ENCODE measurements at places on chromosomes 1 and 21. TPM values are rescaled to one million over a fixed set of nuclear protein-coding genes. Genes with fewer than 3 reads are reported as not detected.

CRYBG2 gene
- 3.0 TPM for total RNA-seq

DNA sequence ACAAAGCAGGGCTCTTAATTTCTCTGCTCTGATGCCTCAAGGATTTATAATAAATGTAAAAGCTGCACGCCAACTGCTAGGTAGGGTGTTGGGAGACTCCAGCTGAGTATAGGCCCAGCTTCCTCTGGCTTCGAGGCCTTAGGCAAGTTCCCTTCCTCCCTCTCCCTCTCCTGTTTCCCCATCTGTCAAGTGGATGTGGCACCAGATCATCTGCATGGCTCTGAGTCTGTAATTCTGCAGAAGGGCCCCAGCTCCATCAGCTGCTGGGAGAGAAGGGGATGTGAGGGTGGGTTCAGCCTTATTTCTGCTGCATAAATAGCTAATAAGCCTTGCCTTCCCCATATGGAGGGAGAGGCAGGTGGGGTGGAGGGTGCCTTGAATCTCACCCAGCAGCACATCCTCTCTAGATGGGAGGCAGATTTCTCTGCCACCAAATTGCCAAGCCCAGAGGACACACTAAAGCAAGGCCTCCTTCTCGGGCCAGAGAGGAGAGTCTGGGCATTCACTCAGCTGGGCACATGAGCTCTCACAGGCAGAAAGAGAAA is 3.8 kb downstream of the TRIM62 start:
- DNase-seq, result no peak

- DNase-seq, result peak; percentile 81
These were observed 44.0 kb downstream of the YARS1 start for GRCh38 chr1:32773018-32773763.

- DNase-seq, result no peak
These were observed 306.4 kb downstream of the RPS6KC1 start for GRCh38 chr1:213357403-213357802.

- DNase-seq, result peak; percentile 91
These were observed at the start of gene KCNQ4 for GRCh38 chr1:40783001-40783905. TSS of gene KCNQ4 (plus strand) at chr1:40783787. CDS start at chr1:40784094, 307 bp downstream.

- DNase-seq, result no peak
These were observed 423.9 kb downstream of the DSCAM start for GRCh38 chr21:40422896-40423635.

GRCh38 chr1:173202424-173203145 is 4.5 kb downstream of the TNFSF4 start:
- DNase-seq, result peak; percentile 70

DNA sequence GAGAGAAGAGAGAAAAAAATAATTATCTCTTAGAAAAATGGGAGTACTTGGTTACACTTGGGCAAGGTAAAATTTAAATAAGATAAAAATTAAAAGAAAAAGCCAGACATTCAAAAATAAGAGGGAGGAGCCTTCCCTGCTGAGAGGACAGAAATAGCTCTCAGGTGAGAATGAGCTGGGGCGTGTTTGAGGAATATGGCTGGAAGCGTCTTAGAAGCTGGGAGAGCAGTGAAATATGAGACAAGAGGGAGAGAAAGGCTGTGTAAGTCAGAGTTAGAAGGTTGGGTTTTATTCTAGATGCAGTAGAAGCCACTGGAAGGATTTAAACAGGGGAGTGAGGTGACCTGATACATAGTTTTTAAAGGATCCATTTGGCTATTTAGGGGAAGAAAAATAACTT is 154.2 kb upstream of the L1TD1 start:
- DNase-seq, result no peak

WDR4 gene
- total RNA-seq, result 14.6 TPM

- no peak for DNase-seq
These were observed 106.8 kb downstream of the ESRRG start for GRCh38 chr1:216616425-216616824.

DNA sequence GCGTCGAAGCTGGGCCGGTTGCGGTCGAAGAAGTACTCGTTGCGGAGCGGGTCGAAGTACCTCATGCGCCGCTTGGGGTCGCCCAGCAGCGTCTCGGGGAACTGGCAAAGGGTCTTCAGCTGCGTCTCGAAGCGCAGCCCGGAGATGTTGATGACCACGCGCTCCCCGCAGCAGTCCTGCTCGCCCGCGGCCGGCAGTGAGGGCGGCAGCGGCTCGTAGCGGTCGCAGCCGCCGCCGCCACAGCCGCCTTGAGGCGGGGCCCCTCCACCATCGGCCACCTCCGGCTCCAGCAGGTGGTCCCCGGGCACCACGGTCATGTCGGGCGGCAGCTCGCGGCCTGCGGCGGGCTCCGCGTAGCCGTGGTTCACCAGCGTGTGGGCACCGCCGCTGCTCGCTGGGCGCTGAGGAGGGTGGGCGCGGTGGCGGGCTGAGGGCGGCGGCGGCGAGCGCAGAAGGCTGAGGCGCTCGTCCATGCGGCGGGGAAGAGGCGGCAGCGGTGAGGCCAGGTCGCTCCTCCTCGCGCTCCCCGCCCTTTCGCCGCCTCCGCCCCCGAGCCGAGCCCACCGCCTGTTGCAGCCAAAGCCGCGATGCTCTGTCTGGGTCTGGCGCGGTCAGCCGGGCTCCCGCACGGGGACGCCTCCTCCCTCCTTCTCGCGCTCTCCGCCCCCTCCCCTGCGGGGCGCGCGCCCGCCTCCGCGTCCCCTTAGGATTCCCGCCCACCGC is at the start of gene KCNA3:
KCNA3 (minus strand) TSS at position 604 of the 723 bp plus-strand sequence; CDS start at position 473, 131 bp downstream.
- DNase-seq, result peak; percentile 91

AADACL4 gene
- total RNA-seq, result not detected

SFN gene
- total RNA-seq, result 0.99 TPM

DNA sequence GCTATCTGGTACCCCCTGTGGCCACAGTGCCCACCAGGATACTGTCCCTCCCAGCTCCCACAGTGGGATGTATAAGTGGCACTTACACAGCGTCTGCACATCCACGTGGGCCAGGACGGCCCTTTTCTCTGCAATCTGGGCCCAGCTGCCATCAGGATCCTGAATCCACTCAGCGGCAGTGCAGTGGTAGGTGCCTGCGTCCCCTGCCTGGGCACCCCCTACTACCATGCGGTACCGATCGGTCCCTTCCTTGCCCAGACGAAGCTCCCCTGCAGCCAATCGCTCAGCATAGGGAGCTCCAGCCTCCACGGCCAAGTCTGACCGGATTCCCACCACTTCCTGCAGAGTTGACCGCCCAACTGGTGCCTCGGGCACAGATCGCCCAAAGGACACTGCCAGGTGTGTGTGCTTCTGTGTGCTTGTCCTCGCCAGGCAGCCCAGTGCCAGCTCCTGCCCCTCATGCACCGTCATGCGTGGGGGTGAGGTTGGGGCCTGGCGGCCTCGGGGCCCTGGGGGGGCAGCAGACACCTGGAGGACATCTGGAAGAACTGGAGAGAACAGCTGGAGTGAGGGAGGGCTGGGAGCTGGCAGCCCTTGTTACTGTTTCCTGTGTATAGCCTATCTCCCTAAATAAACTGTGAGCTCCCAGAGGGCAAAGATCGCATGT is 4.7 kb downstream of the IGSF8 start:
- no peak for DNase-seq

DNA sequence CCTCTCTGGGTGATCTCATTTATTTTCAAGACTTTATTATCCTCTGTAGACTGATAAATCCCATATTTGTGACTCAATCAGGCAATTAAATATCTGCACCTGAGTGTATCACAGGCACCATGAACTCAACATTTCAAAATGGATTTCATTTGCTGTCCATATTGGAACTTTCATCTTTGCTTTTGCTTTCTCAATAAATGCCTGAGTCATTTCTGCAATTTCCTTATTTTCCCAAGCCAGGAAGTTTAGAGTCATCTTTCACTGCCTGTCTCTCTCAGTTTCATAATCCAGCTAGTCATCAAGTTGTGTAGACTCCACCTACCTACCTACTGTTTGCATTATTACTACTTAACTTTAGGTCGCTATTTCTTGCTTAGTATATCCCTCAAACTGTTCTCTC is 540.9 kb downstream of the LMO4 start:
- DNase-seq, result no peak

USP48 gene
- 34.5 TPM for total RNA-seq

RAB7B gene
- 0.22 TPM for total RNA-seq

DNM3 gene
- 1.2 TPM for total RNA-seq

GRCh38 chr21:37907076-37907475 is 9.2 kb downstream of the KCNJ6 start:
- no peak for DNase-seq

DNA sequence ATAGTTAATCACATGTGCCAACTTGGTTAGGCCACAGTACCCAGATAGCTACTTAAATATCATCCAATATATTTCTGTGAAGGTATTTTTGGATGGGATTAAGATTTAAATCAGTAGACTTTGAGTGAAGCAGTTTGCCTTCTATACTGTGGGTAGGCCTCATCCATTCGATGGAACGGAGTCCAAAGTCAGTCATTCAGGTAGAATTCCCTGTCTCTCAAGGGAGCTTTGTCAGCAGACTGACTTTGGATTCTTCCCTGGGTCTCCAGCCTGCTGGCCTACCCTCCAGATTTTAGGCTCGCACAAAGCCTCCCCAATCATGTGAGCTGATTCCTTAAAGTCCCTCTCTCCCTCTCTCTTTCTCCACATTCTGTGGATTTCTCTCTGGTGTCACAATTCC is 145.1 kb upstream of the MAGI3 start:
- no peak for DNase-seq

DNA sequence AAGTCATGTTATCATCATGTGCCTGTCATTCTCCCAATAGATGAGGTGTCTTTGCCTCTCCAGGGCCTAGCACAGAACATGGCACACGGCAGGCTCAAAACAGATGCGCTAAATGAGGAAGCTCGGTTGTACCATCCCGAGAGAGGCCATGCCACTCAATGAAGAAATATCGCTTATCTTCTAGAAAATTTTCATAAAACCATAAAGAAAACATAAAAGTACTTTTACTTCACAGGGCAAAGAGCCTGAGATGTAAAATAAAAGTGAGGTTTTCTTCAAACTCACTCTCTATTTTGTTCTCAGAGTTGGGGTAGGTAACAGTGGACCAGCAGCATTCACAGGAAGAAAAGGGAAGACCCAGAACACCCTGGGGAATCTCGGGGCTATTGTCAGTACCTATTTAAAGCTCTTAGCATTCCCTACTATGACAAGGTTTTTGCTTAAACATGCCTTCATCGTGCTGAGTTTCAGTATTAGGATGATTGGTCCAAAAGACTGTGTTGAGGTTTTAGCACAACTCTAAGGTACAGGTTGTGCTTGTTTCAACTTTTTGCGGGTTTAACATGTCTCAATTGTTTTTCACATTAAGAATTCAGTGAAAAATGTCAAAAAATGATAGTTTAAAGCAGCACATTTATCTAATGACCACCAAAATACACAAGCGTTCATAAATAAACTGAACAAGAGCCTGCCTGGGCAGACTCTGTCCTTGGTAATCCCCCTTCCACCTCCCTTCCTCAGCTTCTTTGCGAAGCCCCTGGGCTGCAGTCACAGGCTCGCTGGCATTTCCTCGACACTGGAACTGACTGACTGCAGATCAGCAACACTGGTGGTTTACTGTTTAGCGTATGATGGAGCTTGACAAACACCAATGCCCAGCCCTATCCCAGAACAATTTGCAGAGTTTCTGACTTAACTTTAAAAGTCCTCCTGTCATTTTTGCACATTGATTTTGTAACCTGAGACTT is 55.6 kb downstream of the COQ8A start:
- peak; percentile 57 for DNase-seq

CMPK1 gene
- 39.6 TPM for total RNA-seq

NLRP3 gene
- total RNA-seq, result 0.09 TPM

TAL1 gene
- total RNA-seq, result not detected

DNA sequence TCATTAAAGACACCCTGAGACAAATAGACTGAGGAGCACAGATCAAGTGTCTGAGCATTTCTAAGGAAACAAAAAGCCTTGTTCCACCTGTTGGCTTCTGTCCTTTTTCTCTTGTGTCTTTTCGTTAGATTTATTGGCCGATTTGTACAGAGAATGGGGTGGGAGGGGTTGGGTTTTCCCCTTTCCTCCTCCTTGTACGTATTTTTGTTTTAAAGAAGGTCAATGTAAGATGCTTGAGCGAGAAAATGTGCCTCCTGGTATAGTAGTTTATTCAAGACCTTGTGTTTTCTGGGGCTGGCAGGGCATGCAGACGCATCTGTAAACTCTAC is 1.2 kb downstream of the BCL9 start:
- DNase-seq, result no peak

DNA sequence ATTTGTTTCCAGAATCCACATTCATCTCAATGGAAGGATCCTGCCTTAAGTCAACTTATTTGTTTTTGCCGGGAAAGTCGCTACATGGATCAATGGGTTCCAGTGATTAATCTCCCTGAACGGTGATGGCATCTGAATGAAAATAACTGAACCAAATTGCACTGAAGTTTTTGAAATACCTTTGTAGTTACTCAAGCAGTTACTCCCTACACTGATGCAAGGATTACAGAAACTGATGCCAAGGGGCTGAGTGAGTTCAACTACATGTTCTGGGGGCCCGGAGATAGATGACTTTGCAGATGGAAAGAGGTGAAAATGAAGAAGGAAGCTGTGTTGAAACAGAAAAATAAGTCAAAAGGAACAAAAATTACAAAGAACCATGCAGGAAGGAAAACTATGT is 2.6 kb downstream of the GADD45A start:
- DNase-seq, result no peak

DNA sequence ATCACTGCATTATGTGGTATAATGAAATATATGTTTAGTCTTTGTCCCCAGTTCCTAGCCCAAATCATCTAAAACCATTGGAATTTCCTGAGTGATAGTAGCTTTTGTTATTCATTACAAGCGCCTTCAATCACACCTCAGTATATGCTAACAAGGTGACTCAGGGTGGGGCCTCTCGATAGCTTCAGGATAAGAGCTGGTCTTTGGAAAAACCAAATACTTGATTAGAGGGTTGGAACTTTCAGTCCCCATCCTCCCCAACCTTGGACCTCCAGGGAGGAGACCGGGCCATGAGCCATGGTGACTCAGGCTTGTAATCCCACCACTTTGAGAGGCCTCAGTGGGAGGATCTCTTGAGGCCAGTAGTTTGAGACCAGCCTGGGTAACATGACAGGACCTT is 5.1 kb upstream of the BRDT start:
- no peak for DNase-seq

ETV3L gene
- not detected for total RNA-seq

GRCh38 chr21:26597981-26598380 is 24.9 kb upstream of the CYYR1 start:
- DNase-seq, result no peak

RAB3B gene
- total RNA-seq, result 19.3 TPM

GRCh38 chr1:48182439-48182838 is 40.1 kb upstream of the SLC5A9 start:
- no peak for DNase-seq
